NCI-H187 treated with DMSO at 0.1 percent for 48 hours (cell line): ENCODE measurements at places on chromosomes 3 and 15.

DNA sequence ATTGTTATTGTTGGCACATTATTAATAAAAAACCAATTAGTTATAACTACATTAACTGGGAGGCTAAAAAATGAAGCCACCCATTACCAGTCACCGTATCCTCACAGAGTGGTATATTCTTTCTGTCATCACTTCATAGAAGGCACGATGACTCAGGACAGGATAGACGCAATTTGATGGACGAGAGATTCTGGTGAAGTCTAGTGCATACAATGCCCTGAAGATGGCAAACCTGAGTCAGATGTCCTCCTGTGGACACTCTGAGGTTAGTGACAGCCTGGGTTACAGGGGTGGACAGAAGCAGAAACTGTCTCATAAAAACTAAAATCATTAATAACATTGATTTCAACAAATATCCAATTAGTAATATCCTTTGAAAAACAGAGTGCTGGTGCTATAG, 150.3 kb downstream of the SLC9A9 start:
- DNase-seq = no peak

DNA sequence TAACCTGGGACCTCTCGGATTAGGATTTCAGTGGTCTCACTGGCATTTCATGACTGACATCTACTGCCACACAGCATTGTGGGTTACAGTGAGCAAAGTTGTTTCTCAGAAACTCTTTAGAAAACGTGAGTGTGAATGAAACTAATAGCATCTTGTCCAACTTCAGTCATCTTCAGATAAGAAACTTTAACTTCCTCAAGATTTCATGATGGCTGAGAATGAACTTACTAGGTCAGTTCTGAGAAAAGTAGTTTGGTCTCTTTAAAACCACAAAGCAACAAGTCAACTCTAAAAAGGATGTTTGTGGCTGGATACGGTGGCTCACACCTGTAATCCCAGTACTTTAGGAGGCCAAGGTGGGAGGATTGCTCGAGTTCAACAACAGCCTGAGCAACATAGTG, 14.2 kb upstream of the HOMER2 start:
- DNase-seq = no peak

DNA sequence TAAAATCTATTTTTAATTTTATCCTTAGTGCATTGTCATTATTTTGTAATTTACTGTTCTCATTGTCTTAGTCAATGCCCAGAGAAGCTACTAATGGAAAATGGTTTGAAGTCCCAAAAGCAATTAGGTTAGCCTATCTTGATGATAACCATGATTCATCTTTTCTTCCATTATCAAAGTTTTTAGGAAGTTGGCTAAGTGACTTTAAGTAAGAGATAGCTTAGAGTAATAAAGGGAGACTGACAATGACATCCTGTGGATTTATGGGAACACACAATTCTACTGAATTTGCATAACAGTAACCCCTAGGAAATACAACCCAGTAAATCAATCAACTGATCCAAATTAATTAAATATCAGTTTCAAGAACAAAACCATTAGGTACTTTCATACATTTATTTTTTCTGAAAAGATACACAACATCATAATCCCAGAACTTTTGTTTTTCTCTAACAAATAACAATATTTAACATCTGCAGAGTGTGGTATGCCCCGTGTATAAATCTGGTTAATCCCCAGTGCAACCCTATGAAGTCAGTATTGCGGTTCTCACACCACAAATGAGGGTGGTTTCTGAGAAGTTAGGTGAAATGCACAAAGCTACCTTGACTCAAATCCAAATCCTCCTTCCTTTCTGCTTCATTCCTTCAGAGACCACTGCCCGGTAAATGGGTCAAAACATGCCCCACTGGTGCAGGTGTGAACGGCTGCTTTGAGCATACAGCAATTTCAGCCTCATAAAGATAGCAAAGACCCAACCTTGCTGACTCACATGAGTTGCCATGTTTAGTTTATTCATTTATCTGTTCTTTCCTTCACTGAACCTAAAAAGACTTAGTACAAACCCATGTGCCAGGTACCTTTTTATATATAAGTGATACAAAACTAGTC, 202.1 kb downstream of the TBL1XR1 start:
- no peak for DNase-seq

DNA sequence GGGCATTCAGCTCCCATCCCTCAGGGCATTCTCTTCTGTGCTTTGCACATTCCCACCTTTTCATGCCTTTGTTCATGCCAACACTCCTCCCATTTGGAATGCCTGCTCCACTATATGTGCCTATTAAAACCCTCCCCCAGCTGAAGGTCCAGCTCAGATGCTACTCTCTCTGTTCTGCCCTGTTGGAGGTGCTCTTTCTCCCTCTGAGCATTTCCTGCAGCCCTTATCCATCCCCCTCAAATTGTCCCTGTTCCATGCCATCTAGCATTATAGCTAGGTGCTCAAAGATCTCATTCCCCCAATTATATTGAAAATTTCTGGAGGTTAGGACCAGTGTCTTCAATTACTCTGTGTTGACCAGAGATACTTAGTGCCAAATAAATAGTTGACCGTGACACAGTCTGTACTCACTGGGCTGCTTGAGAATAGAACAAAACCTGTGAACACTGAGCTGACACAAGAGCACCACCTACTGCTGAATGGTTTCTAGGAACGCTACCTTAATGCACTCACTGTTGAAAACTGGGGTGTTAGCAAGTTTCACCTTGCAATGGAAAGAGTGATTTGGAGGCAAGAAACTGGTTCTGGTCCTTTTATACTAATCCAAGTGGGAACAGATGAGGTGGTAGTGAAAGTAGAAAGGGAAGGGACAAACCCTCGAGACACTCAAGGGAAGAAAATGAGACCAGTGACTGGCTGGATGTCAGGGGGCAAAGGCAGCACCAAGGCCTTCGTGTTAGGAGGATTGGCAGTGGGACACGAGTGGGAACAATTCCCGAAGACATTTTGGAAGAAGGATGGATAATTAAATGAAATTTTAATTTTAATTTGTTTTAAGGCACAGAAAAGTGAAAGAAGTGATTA, 289.8 kb upstream of the ROPN1 start:
- no peak for DNase-seq

GRCh38 chr3:190516416-190516815, 2.5 kb downstream of the IL1RAP start:
- no peak for DNase-seq

DNA sequence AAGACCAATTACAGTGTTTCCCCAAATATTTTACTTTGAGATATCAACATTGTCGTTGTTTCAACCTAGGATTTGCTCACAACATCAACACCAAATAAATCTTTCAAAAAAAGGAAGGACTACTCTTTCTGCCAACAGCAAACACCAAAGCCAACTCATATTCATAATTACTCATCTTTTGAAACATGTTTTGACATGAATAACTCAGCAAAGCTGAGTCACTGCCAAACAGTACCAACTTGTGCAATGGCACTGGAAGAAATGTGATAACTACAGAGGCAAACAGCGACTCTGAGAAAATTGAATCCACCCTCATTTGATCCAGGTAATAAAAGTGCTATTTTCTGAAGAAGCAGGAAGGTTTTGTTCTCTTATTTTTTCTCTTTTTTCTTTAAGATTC, 67.2 kb downstream of the PEX5L start:
- DNase-seq = no peak

GRCh38 chr15:68930268-68931022, at the start of gene SPESP1:
Gene SPESP1 (plus strand): TSS chr15:68930525. CDS start chr15:68930654, 129 bp downstream.
- no peak for DNase-seq

DNA sequence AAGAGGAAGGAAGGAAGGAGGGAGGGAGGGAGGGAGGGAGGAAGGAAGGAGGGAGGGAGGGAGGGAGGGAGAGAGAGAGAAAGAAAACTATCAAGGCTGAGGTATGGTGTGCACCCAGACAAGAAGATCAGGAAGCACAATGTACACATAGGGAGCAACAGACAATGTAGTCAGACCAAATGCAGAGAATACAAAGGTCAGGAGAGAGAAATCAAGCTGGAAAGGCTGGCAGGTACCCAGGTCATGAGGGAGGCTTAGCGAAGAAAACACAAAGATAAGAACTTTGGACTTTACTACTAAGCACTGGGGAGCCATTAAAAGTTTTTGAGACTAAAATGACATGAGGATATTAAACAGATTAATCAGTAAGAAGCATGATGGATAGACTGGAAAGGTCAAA, 176.0 kb upstream of the TMCO5A start:
- DNase-seq = no peak

DNA sequence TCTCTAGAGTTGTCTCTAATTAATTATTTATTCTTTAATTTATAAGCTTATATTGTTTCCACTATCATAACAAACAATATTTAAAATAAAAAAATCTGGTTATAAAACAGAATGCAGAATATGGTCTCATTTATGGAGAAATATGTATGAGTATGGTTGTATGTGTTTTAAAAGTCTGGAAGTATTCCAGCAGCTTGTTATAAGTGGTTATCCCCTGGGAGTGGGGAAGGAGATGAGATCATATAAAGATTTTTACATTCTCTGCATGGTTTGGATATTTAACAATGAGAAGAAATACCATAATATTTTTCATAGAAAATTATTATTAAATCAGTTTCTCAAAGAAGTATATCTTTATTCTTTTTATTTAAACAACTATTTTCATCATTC, 135.4 kb upstream of the MB21D2 start:
- DNase-seq = no peak

DNA sequence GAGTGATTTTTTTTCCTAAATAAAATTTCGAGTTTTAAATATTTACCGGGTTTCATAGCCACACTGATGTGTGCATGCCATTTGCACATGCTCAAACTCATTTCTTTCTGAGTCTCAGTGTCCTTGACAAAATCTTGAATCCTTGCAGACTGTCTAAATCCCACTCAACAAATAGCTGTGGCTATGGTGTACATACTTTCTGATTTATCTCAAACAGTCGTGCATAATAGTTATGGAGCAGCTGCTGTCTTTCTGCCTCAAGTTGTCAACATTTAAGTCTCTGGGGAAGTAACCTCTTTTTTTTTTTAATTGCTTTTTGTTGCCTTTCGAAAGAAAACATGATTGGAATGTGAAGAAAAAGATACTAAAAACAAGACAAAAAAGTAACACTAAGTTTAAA, 52.8 kb upstream of the UTS2B start:
- DNase-seq = no peak

GRCh38 chr3:99871231-99872045, 53.8 kb downstream of the CMSS1 start:
- DNase-seq = no peak

DNA sequence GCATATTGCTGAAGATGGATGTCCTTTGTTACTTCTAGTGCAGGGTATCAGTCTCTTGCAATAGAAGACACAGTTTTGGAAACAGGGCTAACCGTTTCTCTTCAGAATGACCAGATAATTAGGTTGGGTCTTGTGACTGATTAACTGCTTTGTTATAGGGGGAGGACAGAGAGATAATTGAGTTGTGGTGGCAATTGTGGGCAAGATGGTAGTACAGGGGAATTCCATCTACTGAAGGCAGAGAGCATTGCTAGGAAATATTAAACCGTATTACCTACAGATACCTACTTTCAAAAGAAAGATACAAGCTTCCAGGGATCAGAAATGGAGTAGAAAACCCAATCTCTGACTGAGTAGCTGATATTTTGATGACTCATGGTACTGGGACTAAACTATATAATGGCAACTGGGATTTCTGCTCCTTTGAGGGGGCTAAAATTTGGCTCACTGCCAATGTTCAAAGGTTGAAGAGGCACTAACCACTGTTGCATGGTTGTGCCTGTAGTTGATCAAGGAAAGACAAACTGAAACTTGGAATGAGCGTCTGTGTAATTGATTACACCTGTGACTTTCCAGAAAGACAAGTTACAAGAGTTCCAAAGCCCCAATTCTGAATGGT, 4.2 kb downstream of the PRR23B start:
- no peak for DNase-seq

DNA sequence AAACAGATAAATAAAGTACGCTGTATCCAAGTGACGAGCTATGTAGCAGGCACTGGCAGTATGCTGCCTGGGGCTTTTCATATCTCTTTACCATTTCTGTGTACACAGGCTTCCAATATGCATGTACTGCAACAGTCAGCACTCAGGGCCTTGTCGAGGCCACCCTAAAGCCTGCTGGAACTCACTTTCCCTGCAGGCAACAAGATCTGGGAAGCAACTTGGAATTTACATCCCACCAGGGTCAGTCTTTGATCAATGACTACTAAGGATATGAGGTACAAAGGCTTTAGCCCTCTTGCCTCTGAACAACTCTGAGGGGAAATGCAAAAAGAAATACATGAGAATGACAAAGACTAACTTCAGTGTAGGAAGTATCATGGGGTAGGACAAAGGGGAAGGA, 101.8 kb upstream of the ARL6 start:
- DNase-seq = no peak

DNA sequence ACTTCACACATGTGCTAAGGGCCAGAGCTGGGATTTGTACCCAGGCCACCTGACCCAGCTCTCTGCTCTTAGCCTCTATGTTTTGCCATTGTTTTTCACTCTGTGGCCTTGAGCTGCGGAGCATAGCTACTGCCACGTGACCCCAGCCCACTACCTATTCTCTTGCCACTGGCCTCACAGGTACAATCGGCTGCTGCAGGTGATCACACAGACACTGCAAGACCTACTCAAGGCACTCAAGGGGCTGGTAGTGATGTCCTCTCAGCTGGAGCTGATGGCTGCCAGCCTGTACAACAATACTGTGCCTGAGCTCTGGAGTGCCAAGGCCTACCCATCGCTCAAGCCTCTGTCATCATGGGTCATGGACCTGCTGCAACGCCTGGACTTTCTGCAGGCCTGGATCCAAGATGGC, 46.2 kb downstream of the SEMA3G start:
- DNase-seq = no peak

DNA sequence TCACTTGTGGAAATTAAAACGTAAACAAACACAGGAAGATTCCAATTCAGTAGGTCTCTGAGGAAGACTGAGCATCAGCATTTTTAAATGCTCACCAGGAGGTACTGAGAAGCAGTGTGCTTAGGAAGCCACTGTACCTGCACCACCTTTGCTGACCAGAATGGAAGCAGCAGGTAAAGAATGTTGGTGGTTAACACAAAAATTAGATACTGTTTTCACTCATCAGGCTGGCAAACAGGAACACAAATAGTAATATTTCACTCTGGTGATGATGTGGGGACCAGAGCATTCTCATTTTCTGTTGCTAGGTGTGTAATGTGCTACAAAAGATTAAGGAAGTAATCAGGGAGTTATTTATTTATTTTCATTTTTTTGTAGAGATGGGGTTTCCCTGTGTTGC, 29.9 kb upstream of the GHSR start:
- no peak for DNase-seq

DNA sequence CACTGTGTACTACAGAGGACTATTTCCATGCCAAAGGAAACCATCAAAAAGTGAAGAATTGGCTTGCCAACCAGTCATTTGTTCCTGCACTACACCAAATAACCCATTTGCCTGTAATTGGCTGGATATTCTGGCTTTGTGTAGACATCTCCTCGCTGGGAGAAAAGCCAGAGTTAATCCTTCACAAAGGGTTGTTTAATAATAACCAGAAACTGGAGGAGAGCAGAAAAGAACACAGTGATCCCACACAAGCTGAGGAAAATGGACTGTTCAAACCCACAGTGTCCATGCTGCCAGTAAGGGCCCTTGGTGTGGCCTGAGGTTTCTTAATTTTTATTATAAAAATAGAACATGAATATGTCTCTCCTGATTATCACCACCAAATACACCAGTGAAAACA, 294.0 kb downstream of the RORA start:
- no peak for DNase-seq
